Stimulated activated CD4-positive, alpha-beta T cell treated with anti-CD3 and anti-CD28 coated beads, TNF-alpha, amount 100 ng/mL, for 4 hours (primary cell): ENCODE measurements at places on chromosomes 7 and 10.

DNA sequence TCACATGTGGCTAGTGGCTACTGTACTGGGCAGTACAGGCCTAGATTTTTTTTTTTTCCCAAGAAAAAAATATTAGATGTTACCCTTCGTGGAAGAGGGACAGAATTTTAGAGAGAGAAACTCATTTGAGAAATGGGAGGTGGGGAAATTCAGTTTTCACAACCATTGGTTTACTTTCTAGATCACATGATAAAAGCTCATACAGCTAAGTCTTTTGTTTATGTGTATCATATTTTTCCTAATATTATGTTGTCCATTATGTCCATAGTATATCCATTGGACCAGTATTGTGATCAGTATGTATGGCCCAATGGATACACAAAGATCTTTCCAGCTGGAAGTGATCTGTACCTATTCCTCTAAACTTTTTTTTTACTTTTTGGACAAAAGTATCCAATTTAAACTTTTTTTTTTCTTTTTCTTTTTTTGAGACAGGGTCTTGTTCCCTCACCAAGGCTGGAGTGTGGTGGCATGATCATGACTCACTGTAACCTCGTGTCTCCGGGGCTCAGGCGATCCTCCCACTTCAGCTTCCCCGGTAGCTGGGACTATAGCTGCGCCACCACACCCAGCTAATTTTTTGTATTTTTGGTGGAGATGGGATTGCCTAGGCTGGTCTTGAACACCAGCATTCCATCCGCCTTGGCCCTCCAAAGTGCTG lies 4.1 kb downstream of the CALU start:
- no peak for DNase-seq

DNA sequence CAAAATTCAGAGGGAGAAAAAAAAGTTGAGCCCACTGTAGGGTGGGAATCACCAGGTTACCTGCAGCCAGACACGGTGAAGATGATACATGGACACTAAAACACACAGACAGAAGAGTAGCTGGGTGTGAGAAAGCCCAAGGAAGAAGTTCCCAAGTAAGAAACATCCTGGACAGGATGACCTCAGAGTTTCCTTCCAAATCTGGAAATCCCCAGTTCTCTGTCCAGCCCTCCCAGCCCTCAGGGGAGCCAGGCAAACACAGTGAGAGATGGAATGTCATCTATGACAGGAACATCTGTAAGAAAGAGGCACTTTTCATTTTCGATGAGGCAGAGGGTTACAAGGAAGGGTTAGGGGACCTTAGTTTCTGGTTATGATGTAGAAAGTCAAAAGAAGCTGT lies 125.1 kb upstream of the LYZL1 start:
- no peak for DNase-seq

GRCh38 chr7:991729-992656 lies 9.0 kb downstream of the CYP2W1 start:
- no peak for DNase-seq

- DNase-seq: no peak
Measured at GRCh38 chr7:109763611-109764010, 1193.9 kb downstream of the DNAJB9 start.

- DNase-seq: no peak
Measured at GRCh38 chr7:128879939-128880746, 17.5 kb downstream of the ATP6V1F start.

- DNase-seq: no peak
Measured at GRCh38 chr7:121545418-121545817, 149.3 kb upstream of the FAM3C start.

DNA sequence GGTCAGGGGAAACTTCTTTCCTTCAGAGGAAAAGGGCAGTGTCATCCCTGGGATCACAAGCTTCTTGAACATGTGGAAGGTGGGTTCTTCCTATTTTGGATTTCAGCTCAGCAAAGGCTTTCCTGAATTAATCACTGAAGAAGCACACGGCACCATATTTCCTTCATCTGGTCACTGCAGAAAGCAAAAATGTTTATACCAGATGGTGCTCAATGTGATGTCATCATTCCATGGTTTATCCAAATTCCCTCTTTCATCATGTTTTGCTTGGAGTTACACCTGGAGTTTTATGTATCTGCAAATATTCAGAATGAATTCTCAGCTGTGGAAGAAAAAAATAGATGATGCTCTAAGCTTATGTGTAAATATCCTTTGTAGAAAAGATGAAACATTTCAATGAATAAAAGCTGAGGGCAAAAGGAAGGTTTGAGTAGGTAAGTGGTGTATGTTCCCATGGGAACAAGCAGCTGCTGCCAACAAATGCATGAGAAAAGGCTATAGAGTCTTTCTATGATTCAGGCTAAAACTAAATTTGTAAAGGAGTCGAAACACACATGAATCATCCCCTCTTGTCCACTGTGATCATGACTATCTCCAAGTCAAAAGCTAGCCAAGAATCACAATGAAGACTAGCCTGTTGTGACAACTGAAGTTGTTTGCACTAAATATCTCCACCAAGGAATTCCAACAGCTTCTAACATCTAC lies 26.9 kb upstream of the BPGM start:
- DNase-seq: no peak

DNA sequence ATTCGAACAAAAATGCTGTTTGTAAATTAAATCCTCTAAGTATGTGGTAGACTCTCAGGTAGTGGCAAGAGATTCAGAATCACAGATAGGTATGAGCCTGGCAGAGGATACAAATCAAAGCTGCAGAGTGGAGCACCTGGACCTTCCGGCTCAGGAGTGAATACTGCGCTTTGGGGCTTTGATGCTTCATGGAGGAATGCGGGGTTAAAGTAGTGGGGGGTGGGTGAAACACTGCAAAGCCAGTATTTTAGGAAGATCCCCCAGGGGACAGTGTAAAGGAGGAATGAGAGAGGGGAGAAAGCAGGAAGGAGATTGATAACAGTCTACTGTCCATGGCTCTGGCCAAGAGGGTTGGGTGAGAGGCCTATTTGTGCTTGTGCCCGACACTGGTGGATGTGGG lies 43.2 kb downstream of the CREB5 start:
- DNase-seq: no peak

DNA sequence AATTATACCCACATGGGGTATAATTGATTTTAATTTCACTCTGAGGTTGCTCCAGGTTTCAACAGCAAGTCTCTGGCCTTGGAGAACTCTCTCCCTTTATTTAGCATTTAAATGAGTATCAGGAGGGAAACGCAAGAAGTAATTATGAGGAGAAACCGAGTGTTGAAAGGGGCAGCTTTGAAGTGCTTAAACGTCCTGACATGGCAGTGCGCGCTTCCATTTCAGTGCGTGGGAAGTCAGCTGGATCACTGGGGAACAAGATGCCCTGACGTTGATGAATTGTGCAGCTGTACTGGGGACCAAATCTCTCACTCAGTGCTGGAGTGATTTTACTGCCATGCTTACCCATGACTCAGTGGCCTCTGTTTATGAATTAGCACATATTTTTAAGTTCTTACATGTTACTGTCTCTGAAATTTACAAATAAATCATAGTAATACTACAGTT lies 106.0 kb upstream of the PRR15 start:
- no peak for DNase-seq

GRCh38 chr10:72006026-72006425 lies 41.8 kb downstream of the CHST3 start:
- no peak for DNase-seq

DNA sequence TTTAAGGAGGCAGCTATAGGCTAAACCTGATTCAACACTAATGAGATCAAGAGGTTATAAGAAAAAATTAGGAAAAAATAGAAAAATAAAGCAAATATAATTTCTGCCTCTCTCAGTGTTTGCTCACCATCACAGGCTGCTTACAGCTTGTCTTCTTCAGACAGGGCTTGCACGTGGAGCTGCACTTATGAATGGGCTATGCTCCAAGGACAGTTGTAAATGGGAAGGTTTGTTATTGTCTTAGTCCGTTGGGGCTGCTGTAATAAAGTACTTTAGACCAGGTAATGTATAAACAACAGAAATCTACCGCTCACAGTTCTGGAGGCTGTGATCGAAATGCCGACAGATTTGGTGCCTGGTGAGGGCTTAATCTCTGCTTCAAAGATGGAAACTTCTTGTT lies 219.8 kb downstream of the NEBL start:
- no peak for DNase-seq

DNA sequence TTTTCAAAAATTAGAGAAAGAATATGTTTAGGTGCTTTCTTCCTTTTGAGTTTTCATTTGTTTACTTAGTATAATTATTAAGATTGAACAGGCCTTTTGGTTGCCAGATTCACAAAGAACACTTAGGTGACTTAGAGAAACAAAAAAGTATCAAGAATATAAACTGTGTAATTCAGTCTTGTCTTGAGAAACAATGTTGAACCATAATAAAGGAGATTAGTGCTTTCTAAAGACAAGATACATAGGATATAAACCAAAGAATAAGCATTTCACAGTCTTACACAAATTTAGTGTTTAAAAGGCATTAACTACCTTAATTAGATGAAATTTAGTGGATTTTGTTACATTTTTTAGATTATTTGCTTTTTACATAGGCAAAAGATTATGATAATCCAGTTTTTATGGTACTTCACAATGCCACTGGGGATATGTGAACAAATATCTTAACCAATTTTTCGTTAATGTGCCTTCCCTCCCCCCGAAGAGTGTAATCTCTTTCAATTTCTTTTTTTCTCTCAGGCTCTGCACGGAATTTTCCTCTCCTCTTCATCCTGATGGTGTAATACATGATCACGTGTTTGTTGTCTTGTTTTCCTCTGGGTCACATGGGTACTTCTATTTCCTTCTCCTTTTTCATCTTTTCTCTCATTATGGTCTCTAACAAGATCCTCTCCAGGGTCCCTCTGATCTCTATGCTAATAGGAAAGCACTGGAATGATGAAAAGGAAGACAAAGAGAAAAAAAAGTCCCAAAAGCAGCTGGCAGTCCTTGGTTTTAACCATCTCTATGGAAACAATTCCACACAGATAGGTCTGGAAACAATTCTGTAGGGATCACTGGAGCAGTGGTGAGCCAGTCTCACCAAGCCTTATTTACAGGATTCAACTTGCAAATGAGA lies 3.7 kb upstream of the HNRNPH3 start:
- no peak for DNase-seq

DNA sequence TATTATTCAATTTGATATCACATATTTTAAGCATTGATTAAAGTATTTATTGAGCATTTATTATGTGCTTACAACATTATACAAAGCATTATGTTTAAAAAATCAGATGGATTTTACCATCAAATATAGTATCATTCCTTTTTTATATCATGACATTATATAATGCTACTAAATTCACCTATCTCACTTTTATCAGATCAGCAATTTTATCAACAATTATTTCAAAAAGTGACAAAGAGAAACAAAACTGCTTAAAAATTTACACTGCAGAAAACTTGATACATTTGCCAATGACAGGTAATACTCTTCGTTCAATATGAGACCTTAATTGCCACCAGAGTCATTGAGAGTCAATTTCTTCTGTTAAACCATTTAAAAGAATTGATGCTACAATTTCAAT lies 82.0 kb downstream of the CHCHD3 start:
- no peak for DNase-seq

GRCh38 chr7:33425395-33425794 lies 296.0 kb downstream of the BBS9 start:
- no peak for DNase-seq

DNA sequence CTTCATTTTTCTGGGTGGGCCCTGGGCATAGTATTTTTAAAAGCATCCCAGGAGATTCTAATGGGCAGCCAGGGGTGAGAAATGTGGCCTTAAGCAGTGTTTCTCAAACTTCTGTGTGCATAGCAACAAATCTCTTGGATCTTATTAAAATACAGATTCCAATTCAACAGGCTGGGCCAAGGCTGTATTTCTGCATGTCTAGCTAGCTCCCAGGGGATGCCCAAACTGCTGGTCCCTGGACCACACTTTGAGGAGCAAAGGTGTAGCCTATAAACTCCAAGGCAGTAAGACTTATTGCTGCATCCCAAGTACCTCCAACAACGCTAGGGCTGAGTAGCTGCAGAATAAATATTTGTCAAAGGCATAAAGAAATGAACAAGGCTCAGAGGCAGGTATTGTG lies 292.9 kb upstream of the ZMIZ1 start:
- DNase-seq: no peak

- DNase-seq: no peak
Measured at GRCh38 chr10:15478429-15478828, 107.3 kb upstream of the FAM171A1 start.

DNA sequence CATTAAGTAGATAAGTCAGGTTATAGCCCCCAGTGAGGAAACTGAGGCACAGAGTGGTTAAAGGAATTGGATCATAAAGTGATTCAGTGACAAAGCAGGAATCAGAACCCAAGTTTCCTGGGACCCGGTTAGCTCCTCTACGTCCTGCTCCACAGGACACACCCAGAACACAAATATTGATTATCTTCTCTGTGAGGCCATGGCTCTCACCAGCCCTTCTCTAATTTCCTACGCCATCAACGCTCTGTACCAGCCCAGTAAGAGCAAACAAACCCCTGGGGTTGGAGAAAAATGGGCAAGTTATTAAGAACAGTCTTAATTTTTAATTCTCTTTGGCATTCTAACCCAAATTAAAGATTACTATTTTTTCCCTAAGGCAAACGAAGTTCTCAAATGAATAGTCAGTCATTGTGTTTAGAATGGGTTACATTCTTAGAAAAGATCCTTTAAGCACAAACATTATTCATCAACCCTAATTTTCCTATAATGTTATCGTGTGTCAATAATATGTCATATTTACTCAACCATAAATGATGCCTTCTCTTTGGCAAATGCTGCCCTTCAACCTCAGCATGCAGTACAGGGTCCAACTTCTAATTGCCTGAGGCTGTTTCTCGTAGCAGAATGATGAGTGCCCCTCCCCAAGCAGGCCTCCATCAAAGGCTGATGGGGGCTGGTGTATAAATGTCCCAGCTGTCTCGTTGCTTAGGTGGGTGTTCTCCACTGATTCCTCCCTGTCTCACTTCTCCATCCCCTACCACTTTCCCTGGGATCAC lies 25.4 kb upstream of the TM9SF3 start:
- no peak for DNase-seq

GRCh38 chr7:132090444-132090843 lies 485.8 kb downstream of the PLXNA4 start:
- no peak for DNase-seq

DNA sequence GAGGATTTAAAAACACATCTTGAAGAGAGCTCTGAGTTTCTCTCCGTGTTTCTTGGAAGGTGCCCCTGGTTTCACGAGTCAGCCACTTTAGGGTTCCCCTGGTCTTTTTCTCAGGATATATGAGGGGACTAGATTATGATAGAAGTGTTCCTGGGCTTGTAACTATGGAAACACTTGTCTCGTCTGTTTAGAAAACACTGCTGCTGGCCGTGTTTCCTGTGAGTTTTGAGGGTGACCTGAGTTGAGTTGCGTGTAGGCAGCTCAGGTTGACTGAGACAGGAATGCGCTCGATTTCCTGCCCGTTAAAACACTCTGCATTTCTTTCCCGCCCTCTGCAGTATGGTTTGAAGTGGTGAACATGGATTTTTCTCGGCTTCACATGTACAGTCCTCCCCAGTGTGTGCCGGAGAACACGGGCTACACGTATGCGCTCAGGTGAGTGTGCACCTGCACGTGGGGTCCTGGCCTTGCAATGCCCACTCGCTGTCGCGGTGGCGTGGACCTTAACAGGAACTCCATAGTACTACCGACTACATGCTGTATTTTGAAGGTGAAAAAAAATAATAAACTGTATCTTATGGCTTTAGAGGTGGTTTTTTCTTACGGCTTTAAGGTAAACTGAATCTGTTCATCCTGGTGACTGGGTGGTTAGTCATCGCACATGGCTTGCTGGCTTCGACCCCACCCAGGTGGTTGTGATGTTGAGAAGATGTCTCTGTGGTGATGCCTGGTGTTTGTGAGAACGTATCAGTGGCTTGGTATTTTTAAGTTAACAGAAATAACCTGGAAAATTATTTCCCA lies at the start of gene SUN1:
TSS of gene SUN1 (plus strand) at position 310 of the 801 bp plus-strand sequence. CDS start at position 359, 49 bp downstream.
- DNase-seq: peak; percentile 58

- DNase-seq: no peak
Measured at GRCh38 chr7:69608878-69609277, 10.6 kb downstream of the AUTS2 start.
